ENCODE measurements at places on chromosomes 7 and 10. TPM values are rescaled to one million over a fixed set of nuclear protein-coding genes. Genes with fewer than 3 reads are reported as not detected.

GRCh38 chr10:71252220-71252619 lies 39.9 kb downstream of the UNC5B start:
- no peaks in the 10 kb centered on the region for H3K27me3 ChIP-seq
- no peak for DNase-seq
- H3K4me3 ChIP-seq = no peak overlapping the region
- H3K36me3 ChIP-seq = no peaks in the 10 kb centered on the region
- H3K4me1 ChIP-seq = peaks cover 12% of the 10 kb centered on the region

- no peak overlapping the region for H3K4me3 ChIP-seq
- DNase-seq = no peak
- no peaks in the 10 kb centered on the region for H3K4me1 ChIP-seq
- H3K27me3 ChIP-seq = no peaks in the 10 kb centered on the region
- no peaks in the 10 kb centered on the region for H3K36me3 ChIP-seq
Measured at GRCh38 chr10:126235979-126236851, 152.1 kb downstream of the ADAM12 start.

GRCh38 chr10:132411561-132412253 lies 14.7 kb downstream of the PWWP2B start:
- peaks cover 2% of the 10 kb centered on the region for H3K36me3 ChIP-seq
- no peak overlapping the region for H3K27ac ChIP-seq
- H3K4me3 ChIP-seq = no peak overlapping the region
- H3K27me3 ChIP-seq = no peaks in the 10 kb centered on the region
- no peak for DNase-seq
- peaks cover 8% of the 10 kb centered on the region for H3K4me1 ChIP-seq

DNA sequence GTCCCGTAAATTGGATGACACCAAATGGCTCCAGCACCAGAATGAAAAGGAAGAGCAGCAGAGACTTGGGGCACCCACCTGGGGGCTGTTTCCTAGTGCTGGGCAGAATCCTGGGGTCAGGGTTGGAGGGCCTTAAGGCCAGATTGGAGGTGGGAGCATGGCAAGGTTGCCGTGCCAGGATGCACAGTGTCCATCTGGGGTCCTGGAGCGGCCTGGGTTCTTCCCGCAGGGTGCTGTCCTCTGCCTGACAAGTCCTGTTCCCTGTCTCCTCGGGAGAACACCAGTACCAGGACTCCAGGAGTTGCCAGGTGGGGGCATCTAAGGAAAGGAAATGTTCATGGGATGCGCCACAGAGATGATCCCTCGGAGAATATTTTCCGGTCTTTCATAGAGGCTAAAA lies 42.8 kb downstream of the MGMT start:
- H3K27me3 ChIP-seq = no peaks in the 10 kb centered on the region
- no peak for DNase-seq
- peaks cover 2% of the 10 kb centered on the region for H3K36me3 ChIP-seq
- no peak overlapping the region for H3K4me3 ChIP-seq

DNA sequence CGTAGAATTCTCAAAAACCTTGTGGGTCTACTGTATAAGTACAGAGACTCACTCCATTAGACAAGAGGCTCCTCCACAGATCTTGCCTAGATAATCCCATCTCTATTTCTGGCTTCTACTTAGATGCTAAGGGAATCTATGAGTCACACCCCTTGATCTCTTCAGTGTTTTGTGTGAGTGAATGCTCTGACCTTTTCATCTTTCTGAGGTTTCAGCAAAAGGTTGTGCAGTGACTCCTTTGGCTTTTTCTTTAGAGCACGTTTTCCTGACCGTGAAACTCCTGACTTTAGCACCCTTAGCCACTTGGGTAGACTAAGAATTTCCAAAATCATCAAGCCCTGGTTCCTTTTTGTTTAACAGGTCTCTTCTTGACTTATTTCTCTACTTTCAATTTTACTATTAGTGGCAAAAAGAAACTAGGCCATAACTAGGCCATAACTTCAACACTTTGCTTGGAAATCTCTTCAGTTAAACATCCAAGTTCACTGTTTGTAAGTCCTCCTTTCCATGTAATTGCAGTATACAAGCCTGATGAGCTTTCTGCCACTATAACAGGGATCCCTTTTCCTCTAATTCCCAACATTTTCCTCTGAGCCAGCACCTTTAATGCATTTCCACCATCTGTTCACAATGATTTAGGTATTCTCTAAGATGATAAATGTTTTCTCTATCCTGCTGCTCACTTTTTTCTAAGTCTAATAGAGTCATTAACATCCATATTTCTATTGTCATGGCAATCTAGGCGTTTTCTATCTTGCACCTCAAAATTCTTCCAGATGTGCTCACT lies 19.4 kb downstream of the COPG2 start:
- H3K27ac ChIP-seq = no peak overlapping the region
- H3K27me3 ChIP-seq = no peaks in the 10 kb centered on the region
- H3K36me3 ChIP-seq = peaks cover 56% of the 10 kb centered on the region
- no peak for DNase-seq

DNA sequence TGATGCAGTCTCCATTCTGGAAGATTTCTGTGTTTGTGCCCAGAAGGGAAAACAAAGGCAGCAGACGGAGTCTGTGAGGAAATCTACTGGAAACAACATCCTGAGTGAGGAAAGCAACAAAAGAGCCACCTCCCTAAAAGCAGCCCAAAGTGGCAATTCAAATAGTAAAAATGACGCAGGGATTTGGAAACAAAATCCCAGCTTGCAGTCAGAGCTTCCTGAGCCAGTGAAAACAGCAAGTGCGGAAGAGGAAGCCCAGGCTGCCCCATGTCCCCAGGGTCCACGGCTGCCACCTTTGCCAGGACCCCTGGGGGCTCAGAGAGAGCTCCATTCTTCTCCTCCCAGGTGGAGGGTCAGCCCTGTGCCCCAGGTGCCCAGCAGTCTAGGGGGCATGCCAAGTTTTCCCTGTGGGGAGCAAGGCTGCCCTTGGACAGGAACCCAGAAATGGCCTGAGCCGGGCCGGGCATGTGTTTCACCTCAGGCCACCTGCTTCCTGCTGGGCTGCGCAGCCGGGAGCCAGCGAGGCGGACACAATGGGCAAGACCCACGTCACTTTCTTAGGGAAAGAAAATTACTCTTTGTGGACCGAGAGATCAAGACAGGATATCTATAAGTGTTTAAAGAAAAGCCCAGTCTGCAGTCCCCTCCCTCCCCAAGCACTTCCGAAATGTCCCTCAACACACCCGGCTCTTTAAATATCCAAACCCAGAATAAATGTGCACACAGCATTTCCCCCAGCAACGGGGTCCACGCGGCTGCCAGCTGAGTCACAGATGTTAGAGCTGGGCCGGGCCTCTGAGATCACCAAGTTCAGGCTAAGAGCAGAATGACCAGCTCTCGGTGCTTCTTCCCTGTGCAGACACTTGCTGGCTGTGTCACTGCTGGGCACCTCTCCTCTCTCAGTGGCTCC lies 231.1 kb downstream of the ARHGAP12 start:
- H3K4me1 ChIP-seq = peaks cover 10% of the 10 kb centered on the region
- no peak overlapping the region for H3K4me3 ChIP-seq
- no peaks in the 10 kb centered on the region for H3K27me3 ChIP-seq

DNA sequence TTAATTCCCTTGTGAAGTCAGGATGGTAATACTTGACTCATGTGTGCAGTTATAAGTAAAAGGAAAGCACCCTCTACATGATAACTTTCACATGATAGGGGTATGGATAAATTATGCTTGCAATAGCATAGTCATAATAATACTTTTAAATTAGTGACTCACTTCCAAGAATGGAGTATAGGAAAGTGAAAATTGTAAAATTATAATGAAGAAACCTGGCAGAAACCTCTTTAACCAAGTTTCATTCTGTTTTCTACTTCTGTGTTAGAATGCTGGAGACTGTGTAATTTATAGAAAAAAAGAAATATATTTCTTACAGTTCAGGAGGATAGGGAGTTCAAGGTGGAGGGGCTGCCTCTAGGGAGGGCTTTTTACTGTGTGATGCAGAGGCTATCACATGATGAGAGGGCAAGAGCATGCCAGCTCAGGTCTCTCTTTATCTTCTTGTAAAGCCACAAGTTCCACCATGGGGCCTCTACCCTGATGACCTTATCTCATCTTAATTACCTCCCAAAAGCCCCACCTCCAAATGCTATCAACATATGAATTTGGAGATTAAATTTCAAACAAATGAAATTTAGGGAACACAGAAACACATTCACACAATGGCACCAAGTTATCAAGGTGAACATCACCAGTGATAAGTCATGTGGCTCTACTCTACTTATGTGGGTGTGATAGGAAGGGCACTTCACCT lies 43.2 kb downstream of the HDAC9 start:
- H3K27me3 ChIP-seq = no peaks in the 10 kb centered on the region
- H3K27ac ChIP-seq = no peak overlapping the region
- no peaks in the 10 kb centered on the region for H3K36me3 ChIP-seq
- no peak for DNase-seq

- peak; percentile 14 for DNase-seq
- H3K4me1 ChIP-seq = peaks cover 4% of the 10 kb centered on the region
Measured at GRCh38 chr10:103545771-103546281, 52.3 kb downstream of the NEURL1 start.

Gene CALML3
- total RNA-seq = not detected

GRCh38 chr7:98598846-98599615 lies 18.1 kb upstream of the NPTX2 start:
- H3K27me3 ChIP-seq = no peaks in the 10 kb centered on the region
- no peak for DNase-seq
- H3K4me1 ChIP-seq = no peaks in the 10 kb centered on the region
- no peak overlapping the region for H3K4me3 ChIP-seq
- no peak overlapping the region for H3K27ac ChIP-seq

- no peaks in the 10 kb centered on the region for H3K27me3 ChIP-seq
- H3K27ac ChIP-seq = no peak overlapping the region
- peaks cover 11% of the 10 kb centered on the region for H3K36me3 ChIP-seq
- peaks cover 12% of the 10 kb centered on the region for H3K4me1 ChIP-seq
Measured at GRCh38 chr7:8115547-8116402, 146.2 kb downstream of the ICA1 start.

DNA sequence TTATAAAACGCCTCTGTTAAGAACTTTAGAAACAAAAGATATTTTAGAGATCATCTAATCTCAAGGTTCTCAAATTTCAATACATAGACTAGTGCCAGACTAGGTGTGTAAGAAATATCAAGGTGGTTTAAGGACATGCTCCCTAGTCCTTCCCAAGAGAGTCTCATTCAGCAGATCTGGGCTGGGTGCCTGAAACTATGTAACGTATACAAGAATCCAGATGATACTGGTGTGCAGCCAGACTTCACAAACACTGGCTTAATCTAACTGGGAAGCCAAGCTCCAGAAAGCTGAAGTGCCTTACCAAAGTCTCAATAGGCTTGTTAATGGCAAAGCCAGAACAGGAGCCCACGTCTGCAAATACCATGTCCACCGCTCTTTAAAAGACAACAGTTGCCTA lies 105.0 kb upstream of the AMPH start:
- peaks cover 6% of the 10 kb centered on the region for H3K36me3 ChIP-seq
- H3K4me1 ChIP-seq = no peaks in the 10 kb centered on the region
- no peaks in the 10 kb centered on the region for H3K27me3 ChIP-seq
- H3K4me3 ChIP-seq = no peak overlapping the region
- no peak for DNase-seq

DNA sequence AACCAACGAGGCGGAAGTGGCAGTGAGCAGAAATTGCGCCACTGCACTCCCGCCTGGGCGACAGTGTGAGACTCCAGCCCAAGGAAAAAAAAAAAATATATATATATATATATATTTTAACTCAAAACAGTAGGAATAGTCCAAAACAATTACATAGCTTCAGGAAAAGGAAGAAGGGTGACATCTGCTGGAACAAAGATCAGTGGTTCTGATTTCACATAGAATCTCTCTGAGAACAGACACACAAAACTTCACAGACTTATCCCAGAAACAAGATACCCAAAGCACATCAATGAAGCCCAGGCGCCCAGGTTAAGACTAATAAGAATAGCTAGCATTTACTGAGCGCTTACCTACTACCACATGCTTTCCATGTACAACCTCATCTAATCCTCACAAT lies 45.0 kb downstream of the DNMBP start:
- H3K36me3 ChIP-seq = no peaks in the 10 kb centered on the region
- DNase-seq = no peak
- no peaks in the 10 kb centered on the region for H3K27me3 ChIP-seq
- no peak overlapping the region for H3K4me3 ChIP-seq
- no peaks in the 10 kb centered on the region for H3K4me1 ChIP-seq
